ENCODE measurements at places on chromosomes 13 and 19.

- peak; percentile 55 for DNase-seq
Measured at GRCh38 chr19:17555929-17556813, 722 bp downstream of the COLGALT1 start.

DNA sequence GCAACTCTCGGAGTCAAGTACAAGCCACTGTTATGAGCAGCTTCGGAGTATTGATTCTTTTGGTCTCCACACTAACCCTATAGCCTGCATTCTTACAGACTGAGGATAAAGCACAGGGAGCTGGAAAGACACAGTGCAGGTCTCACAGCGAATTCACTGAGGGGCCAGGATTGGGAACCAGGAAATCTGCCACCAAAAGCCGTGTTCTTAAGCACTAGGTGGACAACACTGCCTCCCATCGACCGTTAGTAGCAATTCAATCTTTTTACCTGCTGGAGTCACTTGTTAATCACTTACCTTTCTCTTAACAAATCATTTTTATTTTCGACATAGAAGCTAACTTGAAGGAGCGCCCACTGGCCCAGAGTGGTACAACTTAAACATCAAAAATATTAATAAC, 6.3 kb downstream of the PMIS2 start:
- DNase-seq: peak; percentile 39

- DNase-seq: no peak
Measured at GRCh38 chr13:62482351-62482750, 1066.7 kb upstream of the PCDH20 start.

DNA sequence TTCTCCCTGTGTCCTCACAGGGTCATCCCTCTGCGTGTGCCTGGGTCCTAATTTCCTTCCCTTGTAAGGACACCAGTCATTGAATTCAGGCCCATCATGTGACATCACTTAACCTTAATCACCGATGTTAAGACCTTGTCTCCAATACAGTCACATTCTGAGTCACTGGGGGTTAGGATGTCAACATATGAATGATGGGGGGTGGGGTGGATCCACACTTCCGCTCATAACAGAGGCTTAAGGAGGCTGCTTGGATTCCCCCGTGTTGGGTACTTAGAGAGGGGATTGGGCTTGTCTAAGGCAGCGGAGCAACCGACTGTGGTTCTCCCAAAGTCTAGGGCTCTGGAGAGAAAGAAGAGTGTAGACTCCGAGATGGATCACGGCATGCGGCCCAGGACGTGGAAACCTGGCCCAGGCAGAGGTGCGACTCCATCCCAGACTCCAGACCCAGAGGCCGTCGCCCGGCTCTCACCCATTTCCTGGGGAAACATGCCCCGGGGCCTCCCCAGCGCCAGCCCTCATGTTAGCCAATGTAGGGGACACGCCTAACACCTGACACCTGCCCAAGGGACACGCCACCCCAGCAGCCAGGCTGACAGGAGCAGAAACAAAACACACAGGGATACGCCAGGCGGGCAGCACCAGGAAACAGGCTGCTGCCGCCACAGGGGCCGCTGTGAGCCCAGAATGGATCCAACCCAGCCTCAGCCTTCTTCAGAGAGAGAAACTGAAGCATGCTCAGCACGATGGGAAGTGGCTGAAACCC, 17.1 kb upstream of the IGLON5 start:
- no peak for DNase-seq

- no peak for DNase-seq
Measured at GRCh38 chr13:99978799-99979452, 2.7 kb upstream of the ZIC2 start.
